ENCODE measurements at places on chromosomes 7 and 10.

- no peak for DNase-seq
These were observed 6.6 kb downstream of the PDIA4 start for GRCh38 chr7:149021725-149022062.

- no peak for DNase-seq
These were observed 828.7 kb downstream of the TYW1 start for GRCh38 chr7:67825356-67825755.

DNA sequence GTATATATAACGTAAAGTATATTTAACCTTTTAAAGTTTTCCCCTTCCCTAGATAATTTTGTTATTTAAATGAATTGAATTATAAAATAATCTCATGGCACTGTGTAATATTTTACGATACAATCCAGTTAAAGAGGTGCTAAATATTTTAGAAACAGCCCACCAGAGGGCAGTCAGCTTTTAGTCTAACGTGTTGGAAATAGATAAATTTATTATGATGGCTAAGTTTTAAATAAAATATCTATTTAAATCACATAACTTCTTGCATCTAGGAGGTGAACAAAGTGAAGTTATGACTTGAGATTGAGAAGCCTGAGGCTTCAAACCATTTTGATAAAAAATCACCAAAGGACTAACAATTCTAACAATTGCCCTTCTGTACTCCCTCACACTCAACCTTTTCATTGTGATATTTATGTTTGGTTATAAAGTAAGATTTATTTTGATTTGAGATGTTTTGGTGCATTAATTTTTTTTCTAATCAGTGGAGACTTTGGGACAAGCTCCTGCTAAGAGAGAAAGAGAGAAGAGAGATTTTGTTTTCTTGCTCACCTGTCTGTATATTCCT is 171.5 kb upstream of the SP4 start:
- no peak for DNase-seq

- no peak for DNase-seq
These were observed 607.9 kb downstream of the CALN1 start for GRCh38 chr7:71804256-71804655.

- no peak for DNase-seq
These were observed 48.4 kb downstream of the ASB13 start for GRCh38 chr10:5618042-5618441.

GRCh38 chr7:27897441-27897847 is 157.5 kb downstream of the TAX1BP1 start:
- DNase-seq = no peak

DNA sequence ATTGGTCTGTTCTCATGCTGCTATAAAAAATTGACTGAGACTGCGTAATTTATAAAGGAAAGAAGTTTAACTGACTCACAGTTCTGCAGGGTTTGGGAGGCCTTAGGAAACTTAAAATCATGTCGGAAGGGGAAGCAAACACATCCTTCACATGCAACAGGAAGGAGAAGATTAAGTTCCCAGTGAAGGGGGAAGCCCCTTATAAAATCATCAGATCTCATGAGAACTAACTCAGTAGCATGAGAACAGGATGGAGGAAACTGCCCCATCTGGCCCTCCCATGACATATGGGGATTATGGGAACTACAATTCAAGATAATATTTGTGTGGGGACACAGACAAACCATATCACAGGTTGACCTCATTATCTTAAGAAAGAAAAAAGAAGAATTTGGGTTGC is 134.5 kb downstream of the PPP1R3A start:
- DNase-seq = no peak

- DNase-seq = no peak
These were observed 312.6 kb upstream of the COBL start for GRCh38 chr7:51629206-51629605.

DNA sequence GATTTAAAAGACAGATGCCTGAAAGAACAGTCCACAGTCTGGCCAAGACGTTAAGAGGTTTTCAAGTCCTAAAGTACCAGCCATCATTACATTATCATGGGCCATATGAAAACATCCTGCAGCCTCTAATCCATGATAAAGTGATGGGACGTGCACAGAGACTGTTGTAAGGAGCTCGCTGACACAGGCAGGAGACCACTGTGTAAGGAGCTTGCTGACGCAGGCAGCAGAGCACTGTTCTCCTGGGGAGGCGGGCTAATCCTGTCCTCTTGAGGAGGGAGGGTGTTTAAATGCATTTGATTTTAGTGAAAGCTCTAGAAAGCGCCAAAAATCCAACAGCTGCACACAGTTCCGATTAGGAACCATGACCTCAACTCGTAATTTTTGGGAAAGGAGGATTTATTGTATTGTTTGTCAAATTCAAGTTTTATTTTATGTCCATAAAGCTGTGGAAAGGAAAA is 16.9 kb downstream of the SVIL start:
- no peak for DNase-seq

GRCh38 chr10:6721964-6722615 is 142.0 kb upstream of the PRKCQ start:
- DNase-seq = no peak

GRCh38 chr10:108970016-108970415 is 953.3 kb downstream of the XPNPEP1 start:
- no peak for DNase-seq

GRCh38 chr10:128506423-128506822 is 380.2 kb upstream of the MKI67 start:
- DNase-seq = no peak

DNA sequence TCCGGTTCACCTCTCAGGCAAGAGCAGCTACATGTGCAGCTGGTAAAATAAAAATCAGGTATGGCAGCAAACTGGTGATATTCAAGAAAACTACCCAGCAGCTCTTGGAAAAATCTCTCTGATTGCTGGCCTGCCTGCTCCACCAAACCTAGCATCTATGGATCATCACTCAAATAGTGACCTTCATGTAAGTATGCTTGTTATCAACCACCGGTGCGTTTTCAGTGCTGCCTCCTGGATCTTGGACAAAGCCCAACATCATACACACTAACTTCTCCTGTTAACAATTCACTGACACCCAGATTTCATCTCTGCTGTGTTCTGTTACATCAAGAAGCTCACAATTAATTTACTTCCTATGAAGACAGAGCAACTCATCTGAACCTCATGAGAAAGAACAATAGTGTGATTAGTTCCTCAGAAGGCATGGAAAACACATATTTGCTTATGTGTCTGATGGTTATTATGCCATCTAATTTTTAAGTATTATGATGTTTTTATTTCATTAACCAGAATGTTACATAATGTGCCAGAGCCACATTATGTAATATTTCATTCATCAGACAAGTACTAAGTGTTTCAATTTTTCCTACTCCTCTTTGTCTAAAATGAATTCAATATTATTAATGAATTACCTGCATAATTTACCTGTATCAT is 8.8 kb downstream of the CDK6 start:
- no peak for DNase-seq

- DNase-seq = no peak
These were observed 70.1 kb downstream of the HACD1 start for GRCh38 chr10:17547060-17547459.

DNA sequence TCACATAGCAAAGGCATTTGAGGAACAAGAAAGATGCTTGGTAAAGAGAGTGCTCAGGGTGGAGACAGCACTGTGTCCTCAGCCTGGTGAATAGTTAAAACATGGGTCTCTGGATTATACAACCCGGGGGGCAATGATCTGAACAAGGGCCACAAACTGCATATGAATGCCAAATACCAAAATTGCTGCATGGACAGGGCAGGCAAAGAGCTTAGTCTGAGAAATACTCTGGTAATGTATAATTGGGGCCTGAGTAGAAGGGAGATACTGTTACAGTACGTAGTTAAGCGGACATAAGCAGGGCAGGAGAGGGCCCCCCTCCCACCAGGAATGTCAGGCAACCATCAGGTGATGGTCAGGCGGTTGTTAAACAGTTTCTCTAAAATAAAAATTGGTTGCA is 99.3 kb upstream of the CDK1 start:
- no peak for DNase-seq

- DNase-seq = no peak
These were observed 30.9 kb downstream of the SCIN start for GRCh38 chr7:12601302-12601869.

DNA sequence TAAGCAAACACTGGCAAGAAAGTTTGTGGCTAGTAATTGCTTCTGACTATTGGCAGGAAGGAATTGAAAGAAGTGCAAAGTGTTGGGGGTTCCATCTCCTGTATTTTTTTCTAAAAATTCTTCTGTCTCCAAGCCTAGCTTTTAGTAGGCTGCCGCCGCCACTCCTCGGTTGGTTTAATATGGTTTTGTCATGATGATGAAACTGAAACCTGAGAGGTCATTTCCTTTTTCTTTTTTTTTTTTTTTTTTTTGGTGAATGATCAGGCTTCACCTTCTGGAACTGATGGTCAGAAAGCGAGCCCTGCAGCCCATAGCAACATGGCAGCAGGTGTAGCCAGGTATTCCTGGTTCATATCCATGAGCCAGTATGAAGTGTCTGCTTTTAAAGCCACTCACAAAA is 75.3 kb upstream of the AGBL3 start:
- no peak for DNase-seq

GRCh38 chr10:24254180-24254579 is 45.2 kb downstream of the KIAA1217 start:
- DNase-seq = no peak

DNA sequence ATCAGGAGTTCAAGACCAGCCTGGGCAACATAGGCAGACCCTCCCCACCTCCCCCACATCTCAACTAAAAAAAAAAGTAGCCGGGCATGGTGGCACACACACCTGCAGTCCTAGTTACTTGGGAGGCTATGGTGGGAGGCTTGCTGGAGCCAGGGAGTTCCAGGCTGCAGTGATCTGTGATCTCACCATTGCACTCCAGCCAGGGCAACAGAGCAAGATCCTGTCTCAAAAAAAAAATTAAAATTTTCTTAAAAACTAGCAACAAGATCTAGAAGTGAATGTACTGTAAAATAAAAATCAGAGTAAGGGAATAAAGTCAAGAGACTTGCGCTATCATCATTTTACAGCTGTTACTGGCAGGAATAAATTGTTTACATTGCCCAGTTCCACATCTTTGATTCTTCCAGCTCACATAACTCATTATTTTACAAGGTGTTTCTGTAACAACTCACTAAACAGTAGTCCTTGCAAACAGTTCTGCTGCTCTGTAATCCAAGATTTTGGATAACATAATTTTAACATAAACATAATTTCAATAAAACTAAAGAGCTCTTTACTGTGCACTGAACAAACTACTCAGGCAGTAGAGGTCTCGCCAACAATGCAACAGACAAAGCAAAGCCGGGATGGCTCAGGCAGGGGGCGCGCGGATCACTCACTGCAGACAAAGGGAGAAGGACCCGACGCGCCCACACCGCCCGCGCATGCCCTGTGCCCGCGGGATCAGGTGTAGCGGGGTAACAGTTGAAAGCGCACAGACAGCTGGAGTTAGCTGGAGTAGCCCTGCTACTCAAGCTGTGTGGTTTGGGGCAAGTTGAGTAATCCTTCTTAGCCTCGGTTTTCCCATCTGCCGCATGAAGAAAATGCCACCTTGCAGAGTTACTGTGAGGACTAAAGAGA is 73.3 kb upstream of the NFE2L3 start:
- DNase-seq = peak; percentile 26

GRCh38 chr7:92848851-92849250 is 12.5 kb upstream of the CDK6 start:
- DNase-seq = no peak

GRCh38 chr10:127059314-127059713 is 137.1 kb downstream of the INSYN2A start:
- DNase-seq = no peak

DNA sequence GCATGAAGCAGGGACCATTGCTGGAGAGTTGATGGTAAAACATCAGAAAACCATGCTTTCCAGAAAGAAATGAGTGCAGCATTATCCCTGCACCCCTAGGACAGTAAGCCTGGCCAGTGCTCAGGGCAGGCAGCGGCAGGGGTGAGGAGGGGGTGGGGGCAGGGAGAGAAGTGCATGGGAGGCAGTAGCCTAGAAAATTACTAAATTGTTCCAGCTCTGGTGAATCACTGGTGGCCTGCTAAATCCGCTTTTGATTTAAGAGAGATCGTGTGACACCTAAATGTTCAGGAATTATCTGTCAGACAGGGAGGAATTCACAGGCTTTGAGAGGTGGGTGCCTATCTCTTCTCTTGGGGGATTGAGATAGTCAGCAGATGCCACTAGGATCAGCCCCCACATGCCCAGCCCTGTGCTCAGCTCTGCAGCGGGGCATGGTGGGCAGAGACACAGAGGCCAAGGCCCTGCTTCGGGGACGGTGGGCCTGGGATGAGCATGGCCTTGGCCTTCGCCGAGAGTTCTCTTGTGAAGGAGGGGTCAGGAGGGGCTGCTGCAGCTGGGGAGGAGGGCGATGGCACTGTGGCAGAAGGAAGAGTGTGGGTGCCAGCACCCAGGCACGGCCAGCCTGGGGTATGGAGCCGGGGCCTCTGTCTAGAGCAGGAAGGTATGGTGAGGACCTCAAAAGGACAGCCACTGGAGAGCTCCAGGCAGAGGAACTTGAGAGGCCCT is 5.0 kb upstream of the AQP1 start:
- DNase-seq = no peak

DNA sequence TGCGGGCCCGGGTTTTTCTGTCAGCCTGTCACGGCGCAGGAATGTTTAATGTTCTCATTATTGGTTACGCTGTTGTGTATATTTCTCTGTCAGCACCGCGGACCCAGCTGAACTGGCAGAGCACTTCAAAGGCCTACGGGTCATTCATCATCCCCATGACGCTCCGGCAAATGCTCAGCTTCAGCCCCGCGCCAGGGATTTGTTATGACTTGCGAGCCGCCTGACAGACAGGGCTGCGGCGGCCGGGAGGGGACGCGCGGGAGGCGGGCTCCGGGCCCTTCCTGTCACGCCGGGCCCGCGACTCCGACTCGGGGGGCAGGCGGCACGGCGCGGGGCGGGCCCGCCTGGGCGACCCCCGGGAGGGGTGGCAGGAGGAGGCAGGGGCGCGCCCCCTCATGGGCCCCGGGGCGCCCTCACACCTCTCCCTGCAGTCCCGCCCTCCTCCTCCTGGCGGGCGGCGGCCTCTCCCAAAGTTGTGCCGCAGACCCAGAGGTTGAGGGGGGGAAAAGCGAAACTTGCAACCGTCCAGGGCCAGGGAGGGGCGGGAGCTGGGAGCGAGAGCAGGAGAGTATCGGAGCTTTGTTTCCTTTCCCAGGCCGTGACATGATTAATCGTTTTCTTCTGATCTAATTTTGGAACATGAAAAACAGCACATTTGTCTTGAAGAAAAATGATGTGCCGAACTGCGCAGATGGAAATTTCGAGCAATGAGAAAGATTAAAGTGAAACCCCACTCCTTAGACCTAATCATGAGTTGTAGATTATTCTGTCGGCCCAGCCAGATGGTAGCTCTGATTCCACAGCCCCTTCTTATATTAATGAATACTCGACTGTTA is 59.3 kb upstream of the COMTD1 start:
- DNase-seq = peak; percentile 60
